NCI-H187 treated with DMSO at 0.1 percent for 48 hours (cell line): ENCODE measurements at places on chromosomes 13 and 19.

DNA sequence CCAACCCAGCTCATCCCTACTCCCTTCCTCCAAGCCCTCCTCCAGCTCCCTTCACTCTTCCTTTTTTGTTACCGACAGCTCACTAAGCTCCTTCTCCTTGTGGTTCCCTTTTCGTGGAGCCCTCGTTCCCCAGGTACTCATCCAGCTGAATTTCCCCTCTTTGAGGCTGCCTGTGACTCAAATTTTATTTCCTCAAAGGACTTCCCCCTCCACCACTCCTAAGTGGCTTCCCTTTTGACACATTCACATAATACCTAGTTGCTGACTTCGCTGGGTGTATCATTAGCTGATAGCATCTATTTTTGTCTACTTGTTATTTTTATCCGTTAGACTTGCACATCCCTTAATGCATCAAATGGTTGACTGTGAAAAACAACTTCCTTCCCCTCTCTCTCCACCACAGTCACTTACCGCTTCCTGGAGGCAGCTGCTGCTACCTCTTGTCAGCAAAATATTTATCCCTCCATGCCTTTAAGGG is 14.5 kb downstream of the FFAR2 start:
- no peak for DNase-seq

DNA sequence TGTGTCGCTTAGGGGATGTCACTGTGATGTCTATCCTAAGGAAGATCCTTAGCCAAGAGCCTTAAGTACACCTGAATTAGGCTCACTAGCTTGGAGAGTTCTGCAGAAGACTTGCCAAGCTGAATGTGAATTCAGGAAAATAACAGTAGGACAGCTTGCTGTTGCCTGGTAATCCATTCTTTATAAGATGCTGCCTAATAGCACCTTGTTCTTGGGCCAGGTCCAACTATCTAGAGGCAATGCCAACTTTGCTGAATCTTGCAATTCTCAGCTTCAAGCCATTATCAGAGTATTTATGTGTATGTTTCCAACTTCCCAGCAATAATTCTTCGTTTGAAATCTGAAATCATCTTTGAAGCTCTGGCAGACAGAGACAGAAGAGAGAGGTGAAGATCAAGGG is 102.8 kb downstream of the PCDH17 start:
- no peak for DNase-seq

GRCh38 chr13:80036845-80037504 is 304.0 kb downstream of the SPRY2 start:
- DNase-seq, result no peak

DNA sequence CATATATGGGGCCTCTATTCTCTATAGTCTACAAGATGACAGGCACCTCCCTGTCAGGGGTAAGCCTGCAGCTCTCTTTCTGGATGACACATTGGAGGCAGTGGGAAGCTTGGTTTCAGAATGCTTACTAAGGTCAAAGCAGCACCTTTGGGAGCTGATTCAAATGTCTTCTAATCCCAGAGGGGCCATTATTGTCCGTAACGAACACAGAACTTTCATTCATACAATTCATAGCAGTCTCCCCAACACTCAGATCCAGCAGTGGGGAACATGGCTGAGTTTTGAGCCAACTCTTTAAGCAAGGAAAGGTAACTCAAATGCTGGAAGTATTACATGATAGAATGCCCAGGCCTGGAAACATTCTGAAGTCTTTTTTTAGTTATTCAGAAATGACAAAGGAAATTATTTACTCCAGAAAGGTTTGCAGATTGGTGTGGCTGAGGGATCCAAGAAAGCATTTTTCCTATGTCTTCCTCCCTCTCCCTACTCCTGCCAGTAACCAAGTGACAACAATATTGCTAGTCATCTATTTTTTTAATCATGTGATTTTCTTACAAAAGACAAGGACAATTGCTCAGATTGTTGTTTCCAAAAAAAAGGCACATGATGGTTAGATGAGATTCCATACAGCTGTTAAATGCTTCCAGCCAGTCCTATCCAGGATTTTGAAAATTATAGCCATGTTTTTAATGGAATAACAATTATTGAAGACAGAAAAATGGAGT is 118.7 kb downstream of the FOXO1 start:
- no peak for DNase-seq

- no peak for DNase-seq
Measured at GRCh38 chr13:68808456-68808855, 1299.2 kb upstream of the ATXN8OS start.

DNA sequence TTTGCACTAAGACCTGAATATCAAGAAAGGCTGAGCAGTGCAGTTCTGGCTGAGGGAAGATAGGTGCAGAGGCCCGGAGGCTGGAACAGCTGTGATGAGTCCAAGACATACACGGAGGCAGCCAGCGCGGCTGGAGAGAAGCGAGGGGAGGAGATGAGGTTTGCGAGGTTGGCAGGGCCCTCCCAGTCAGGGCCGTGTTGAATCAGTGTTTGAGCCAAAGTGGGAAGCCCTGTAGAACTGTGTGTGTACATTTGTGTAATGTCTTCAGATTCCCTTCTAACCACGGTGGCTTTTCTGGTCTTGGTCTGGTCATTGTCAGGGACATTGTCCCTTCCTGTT is 34.9 kb downstream of the PAK4 start:
- DNase-seq, result no peak

GRCh38 chr19:14603990-14604387 is 21.1 kb downstream of the CLEC17A start:
- no peak for DNase-seq

GRCh38 chr19:28393574-28394336 is 819.2 kb downstream of the UQCRFS1 start:
- DNase-seq, result no peak

- no peak for DNase-seq
Measured at GRCh38 chr19:38833092-38833425, 1.5 kb upstream of the ECH1 start.

- DNase-seq, result no peak
Measured at GRCh38 chr13:112772929-112773328, 83.1 kb downstream of the ATP11A start.

DNA sequence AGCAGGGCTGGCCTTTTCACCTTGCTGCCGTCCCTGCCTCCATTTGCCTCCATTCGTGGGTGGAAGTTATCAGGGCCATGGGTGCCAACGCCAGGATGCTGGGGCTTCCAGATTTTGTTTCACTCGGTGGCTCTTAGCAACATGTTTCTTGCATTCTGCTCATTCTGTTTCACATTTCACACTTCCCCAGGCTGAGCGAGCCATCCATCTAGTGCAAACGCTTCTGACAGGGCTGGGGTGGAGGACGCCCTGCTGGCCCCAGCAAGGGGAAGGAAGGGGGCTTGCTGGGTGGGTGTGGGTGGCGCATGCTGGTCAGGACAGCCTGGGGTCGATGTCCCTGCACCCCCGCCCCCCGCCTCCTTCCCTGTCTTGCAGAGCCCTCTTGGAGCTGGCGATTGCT is 165.2 kb downstream of the URI1 start:
- DNase-seq, result no peak

DNA sequence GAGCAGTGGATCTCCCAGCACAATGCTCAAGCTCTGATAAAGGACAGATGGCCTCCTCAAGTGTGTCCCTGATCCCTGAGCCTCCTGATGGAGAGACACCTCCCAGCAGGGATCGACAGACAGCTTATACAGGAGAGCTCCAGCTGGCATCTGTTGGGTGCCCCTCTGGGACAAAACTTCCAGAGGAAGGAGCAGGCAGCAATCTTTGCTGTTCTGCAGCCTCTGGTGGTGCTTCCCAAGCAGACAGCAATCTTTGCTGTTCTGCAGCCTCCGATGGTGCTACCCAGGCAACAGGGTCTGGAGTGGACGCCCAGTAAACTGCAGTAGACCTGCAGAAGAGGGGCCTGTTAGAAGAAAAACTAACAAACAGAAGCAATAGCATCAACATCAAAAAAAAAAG is 349.3 kb upstream of the SPRY2 start:
- no peak for DNase-seq

GRCh38 chr13:47420568-47420967 is 523.7 kb upstream of the HTR2A start:
- DNase-seq, result no peak

DNA sequence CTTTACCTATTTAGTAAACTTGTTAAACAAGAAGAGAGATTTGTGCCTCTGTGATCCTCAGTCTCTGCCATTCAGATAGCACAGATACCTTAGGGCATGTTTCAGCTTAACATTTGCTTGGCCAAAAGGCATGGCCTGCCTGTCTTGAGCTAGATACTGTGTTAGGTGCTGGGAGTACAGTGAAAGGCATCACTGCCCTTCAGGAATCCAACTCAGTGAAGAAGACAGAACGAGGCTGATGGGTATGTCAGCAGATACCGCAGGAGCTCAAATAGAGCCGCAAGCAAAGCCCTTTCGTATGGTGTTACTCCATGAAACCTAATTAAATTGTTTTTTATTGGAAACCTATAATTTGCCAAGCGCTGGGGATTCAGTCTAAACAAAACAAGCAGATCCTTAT is 12.9 kb downstream of the ZNF507 start:
- no peak for DNase-seq

- DNase-seq, result no peak
Measured at GRCh38 chr19:19296953-19297689, 23.2 kb downstream of the SUGP1 start.

- no peak for DNase-seq
Measured at GRCh38 chr13:65540175-65540574, 1690.0 kb downstream of the PCDH9 start.

DNA sequence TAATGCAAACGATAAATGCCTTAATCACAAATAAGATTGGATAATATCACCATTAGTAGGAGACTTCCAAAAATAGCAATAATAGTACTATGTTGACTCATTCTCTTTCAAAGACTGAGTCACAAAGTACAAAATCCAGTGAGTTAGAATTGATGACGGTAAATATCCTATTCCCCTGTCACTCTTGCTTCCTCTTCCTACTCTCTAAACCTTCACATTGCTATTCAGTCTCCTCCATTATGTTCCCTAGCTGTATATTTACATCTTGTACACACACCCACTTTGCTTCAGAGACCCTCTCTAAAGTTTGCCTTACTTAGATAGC is 26.3 kb upstream of the INTS6 start:
- DNase-seq, result no peak

- no peak for DNase-seq
Measured at GRCh38 chr13:20461481-20461859, 64.2 kb downstream of the CRYL1 start.

DNA sequence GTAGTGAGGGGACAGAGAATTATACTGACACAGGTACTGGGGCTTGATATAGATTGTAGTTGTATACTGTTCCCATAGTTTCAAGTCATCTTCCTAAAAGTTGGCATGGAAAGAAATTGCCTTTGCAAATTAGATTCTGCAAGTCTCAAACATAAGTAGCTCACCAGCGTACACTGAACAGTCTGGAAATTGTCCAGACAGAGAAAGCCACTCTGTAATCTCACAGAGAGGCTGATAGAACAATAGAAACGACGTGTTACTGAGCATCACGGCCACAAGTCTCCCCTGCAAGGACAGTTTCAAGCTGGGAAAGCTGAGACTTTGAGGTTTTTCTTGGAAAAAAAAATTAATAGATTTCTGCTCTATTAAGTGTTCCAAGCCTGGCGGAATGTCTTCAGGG is 228.6 kb downstream of the DNAJC15 start:
- DNase-seq, result no peak

DNA sequence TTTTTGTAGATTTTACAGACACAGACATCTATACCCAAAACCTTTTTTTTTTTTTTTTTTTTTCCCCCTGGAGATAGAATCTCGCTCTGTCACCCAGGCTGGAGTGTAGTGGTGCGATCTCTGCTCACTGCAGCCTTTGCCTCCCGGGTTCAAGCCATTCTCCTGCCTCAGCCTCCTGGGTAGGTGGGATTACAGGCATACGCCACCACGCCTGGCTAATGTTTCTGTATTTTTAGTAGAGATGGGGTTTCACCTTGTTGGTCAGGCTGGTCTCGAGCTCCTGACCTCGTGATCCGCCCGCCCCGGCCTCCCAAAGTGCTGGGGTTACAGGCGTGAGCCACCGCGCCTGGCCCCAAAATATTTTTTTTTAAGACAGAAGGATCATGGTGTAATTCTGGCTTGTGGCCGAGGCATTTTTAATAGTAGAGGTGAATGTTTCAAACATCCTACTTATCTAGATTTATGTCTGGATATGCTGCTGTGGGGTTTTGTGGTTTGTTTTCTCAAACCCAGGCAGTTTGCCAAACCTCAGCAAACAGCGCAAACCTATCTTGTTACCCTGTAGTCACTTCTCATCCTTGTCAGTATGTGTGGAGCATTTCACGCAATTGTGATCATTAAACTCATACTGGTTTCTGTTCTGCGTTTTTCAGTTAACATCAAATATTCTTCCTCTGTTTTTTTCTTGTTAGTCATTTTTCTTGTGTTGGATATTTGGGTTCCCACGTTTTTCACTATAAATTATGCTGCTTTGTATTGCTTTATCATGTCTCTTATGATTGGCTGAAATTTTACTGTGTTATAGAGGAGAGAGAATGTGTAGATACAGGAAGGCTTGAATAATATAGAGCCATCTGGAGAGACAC is 36.2 kb upstream of the GARRE1 start:
- peak; percentile 68 for DNase-seq

DNA sequence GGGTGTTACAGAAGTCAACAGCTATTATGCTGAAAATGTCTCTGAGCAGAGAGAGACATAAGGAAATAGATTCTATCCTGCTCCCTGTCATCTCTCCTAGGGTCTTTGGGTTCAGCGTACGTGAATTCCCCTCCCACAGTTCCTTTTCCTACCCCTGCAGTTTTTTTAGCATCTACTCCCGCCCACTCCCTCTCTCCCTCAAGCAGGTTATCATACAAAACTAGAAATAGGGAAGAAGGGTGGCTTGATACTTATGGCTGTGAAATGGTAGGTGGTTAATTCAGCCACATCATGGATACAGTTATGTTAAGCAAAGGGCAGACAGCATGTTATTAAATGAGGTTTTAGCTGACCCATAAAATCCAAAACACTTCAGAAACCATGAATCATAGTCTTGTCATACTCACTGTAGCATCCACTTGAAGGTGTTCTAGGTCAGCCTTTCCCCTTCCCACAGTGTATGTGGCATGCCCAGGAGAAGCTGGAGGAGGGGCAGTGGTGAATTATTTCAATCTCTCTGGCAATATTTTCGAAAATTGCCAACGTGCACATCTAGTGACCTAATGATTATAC is 236.8 kb upstream of the SERP2 start:
- DNase-seq, result no peak

DNA sequence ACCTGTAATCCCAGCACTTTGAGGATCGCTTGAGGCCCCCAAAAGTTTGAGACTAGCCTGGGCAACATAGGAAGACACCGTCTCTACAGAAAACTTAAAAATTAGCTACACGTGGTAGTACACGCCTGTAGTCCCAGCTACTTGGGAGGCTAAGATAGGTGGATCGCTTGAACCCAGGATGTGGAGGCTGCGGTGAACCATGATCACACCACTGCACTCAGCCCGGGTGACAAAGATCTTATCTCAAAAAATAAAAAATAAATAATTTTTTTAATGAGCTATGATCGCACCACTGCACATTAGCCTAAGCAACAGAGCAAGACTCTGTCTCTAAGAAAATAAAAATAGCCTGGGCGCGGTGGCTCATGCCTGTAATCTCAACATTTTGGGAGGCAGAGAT is 6.6 kb downstream of the RCBTB2 start:
- no peak for DNase-seq

DNA sequence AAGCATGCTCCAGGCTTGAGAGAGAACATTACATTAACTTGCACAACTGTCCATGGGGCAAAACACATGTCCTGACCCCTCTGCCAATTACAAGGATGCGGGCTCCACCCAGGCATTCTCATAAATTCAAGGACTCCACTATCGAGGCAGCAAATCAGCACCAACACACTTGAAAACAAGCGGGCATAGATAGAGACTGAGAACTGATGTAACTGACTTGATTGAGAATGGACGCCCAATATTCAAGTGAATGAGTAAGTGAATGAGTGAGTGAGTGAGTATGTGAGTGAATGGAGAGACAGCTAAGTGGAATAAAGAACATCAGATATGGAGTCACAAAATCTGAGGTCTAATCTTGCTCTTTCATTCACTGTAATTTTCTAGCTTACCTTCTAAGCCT is 75.0 kb upstream of the VSTM2B start:
- no peak for DNase-seq
